ENCODE measurements at places on chromosomes 4 and X.

DNA sequence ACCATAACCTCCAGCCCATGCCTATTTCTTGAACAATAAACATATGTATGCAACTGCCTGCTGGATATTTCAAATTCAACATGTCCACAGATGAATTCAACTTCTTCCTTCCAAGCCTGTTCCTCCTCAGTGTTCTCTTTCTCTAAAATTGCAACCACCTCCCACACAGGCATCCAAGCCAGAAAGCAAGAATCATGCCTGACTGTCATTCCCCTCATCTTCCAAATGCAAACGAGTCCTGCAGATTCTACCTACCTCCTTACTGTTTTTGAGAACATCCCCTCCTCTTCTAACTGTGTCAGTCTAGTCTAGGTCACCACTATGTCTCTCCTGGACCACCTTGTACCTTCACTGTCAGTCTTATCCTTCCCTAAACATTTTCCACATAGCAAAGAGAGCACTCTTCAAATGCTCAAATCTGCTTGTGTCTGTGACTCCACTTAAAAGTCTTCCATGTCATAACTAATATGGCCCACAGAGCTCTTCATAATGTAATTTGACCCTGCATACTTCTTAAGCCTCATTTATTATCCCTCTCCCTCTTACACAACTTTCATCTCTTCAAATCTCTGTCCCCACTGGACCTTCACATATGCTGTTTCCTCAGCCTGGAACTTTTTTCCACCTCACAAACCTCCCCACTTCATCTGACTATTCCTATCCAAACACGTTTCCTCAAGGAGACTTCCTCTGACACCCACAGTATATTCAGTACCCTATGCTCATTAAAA, 25.7 kb downstream of the MAPK10 start:
- no peak for DNase-seq

GRCh38 chrX:39484159-39485068, 613.3 kb downstream of the BCOR start:
- no peak for DNase-seq

- DNase-seq: no peak
Observed at GRCh38 chr4:21467551-21467950, 481.0 kb downstream of the KCNIP4 start.

- DNase-seq: no peak
Observed at GRCh38 chr4:112418092-112418491, 97.9 kb downstream of the NEUROG2 start.

DNA sequence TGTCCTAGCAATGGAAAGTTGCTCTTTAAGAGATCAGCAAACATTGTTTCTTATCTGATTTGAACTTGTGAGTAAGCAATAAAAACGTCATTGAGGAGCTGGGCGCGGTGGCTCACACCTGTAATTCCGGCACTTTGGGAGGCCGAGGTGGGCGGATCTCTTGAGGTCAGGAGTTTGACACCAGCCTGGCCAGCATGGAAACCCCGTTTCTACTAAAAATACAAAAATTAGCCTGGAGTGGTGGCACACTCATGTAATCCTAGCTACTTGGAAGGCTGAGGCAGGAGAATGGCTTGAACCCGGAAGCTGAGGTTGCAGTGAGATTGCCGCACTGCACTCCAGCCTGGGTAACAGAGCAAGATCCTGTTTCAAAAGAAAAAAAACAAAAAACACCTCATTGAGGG, 11.2 kb upstream of the PLAC8 start:
- no peak for DNase-seq

- DNase-seq: no peak
Observed at GRCh38 chr4:7460566-7460965, 25.8 kb upstream of the PSAPL1 start.

DNA sequence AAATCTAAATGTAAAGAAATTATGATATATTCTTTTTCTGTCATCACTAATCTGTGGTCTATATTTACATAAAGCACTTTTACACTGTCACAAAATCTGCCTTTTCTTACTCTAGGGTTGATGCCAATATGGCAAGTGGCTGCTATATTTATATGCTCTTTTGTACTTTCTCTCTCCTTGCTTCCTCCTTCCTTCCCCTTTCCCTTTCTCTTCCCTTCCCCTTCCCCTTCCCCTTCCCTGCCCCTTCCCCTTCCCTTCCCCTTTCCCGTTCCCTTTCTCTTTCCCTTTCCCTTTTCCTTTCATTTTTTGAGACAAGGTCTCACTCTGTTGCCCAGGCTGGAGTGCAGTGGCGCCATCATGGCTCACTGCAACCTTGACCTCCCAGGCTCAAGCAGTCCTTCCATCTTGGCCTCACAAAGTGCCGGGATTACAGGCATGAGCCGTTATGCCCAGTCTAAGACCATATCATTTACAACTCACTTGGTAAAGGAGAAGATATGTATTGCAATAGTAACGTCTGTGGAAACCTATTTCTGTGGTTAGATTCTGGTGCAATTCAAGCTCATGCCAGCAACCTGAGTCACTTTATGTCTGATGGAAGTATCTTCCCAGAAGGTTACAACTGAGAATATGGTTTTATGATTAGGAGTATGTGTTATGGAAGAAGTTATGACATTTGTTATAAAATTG, 13.9 kb upstream of the PLAC8 start:
- no peak for DNase-seq

DNA sequence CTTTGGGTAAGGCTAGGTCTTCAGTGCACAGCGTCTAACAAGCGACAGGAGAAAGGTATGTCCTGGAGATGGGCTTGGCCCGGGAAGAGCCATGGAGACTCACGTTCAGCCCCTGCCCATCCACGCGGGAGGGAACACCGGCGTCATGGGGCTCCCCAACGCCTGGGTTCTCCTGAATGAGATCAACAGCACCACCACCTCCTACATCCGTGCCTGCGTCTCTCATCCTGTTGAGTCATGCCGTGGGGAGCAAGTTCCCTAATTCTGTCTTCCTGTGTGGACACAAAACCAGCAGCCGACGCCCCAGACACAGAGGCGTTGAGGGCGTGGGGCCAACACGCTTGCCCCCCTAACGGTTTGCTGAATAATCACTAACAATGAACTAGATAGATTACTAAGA, 20.1 kb upstream of the IL3RA start:
- DNase-seq: no peak

DNA sequence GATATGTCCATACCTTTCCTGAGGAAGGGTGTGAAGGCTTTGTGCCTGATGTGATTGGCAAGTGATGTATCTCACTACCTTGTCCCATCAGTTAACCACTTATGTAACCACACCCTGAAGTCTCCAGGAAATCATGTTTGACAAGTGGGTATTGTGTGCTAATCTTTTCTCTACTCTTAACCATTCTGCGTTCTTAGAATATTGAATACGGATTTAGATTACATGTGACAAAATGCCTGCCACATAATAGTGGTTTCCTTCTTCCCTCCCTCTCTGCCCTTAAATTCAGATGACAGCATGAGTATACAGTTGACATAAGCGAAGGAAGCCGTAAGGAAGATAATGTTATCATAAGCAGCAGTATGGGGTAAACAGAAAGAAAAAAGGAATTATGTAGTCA, 108.4 kb downstream of the KLHL8 start:
- no peak for DNase-seq

DNA sequence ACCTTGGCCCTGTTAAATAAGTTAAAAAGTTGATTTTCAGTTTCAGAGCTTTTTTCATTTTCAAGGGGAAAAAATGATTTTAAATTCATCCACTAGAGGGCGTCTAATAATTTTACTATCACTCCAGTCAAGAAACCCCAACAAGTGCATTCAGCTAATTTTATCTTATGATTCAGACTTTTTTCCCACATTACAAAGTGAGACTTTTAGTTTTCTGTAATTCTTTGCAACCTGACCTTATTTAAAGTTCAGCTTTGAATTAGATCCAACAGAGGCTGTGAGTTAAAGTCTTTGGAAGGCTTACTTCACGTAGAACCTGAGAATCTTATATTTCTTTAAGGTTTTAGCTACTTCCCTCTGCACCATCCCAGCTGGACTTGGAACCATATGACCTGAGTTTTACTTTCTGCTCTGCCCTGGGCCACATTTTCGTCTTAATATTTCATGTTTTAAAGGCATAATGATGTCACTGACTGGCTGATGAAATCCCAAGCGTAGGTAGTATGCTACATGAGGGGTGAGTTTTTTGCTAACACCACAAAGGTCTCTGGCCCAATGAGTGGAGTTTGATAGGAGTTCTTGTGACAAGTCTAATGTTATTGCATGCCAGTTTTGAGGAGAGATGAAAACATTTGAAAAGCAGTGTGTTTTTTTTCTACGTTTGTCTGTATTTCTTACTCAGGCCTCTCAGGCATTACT, 7.2 kb downstream of the GNRHR start:
- DNase-seq: no peak

- DNase-seq: no peak
Observed at GRCh38 chr4:99624141-99624719, 33.4 kb downstream of the C4orf54 start.

DNA sequence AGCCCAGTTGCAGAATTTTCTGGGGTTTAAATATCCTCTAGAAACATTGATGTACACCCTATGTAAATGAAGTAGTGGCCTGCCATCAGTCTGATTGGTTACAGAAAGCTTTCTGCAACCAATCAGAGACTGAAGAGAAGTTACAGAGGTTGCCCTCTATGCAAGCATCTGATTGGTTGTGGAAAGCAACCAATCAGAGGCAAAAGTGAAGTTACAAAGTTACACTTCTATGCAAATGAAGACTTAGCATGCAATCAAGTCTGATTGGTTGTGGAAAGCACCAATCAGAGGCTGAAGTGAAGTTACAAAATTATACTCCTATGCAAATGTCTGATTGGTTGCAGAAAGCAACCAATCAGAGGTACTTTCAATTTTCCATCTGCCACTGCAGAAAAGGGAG, 51.9 kb upstream of the USP9X start:
- DNase-seq: no peak

GRCh38 chrX:110125446-110126162, 122.7 kb downstream of the TMEM164 start:
- peak; percentile 13 for DNase-seq

GRCh38 chrX:45696736-45697135, 496.1 kb upstream of the DIPK2B start:
- DNase-seq: no peak

DNA sequence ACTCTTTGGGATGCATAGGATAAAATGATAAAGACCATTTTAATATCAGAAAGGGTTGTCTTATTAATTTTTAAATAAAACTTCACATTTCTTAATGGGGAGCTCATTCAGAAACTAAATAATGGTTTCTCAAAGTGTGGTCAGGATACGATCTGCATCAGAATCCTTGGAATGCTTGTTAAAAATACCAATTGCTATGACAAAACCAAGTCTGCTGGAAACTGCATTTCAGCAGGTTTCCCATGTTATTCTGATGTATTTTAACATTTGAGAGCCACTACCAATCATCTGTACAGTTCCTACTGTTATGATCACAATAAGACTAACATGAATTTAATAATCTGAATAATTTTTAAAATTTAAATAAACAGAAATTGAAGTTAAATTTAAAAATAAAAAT, 115.1 kb downstream of the SOWAHB start:
- DNase-seq: no peak

- DNase-seq: no peak
Observed at GRCh38 chr4:181674315-181674875, 568.8 kb upstream of the TENM3 start.

GRCh38 chrX:71099736-71100135, 4.1 kb downstream of the FOXO4 start:
- no peak for DNase-seq

- DNase-seq: no peak
Observed at GRCh38 chr4:162356181-162356580, 192.4 kb upstream of the FSTL5 start.

DNA sequence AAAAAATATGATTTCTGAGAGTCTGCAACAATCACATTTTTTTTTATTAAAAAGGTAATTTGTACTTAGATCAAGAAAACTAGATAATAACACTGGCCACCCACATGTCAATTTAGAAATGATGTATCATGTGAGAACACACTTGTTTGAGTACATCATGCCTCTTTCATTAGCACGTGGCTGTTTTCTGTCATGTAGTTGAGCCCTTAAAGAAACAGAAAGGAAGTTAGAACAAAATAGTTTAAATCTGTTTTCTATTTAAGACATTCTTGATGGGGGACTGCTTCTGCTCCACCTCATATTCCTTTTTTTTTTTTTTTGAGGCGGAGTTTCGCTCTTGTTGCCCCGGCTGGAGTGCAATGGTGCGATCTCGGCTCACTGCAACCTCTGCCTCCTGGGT, 207.5 kb downstream of the NSUN7 start:
- DNase-seq: no peak

DNA sequence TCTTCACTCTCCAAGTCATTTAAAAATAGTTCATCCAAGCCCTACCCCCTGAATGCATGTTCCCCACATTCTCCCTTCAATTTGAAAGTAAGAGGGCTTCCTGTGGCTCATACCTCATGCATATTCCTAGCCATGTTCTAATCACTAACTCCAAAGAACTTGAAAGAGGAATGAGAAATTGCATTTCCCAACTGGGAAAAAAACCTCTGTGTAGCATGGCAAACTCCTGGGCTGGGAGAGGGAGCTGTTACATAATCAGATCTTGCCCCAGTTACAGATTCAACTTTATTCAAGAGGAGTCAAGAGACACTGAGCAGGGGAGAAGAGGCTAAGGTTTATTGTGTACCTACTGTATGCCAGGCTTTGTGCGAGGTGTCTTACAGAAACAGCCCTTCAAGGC, 90.2 kb downstream of the SLC2A9 start:
- DNase-seq: no peak
